ENCODE measurements at places on chromosomes 4 and X.

- no peak for DNase-seq
Observed at GRCh38 chr4:13794819-13795565, 167.5 kb upstream of the BOD1L1 start.

DNA sequence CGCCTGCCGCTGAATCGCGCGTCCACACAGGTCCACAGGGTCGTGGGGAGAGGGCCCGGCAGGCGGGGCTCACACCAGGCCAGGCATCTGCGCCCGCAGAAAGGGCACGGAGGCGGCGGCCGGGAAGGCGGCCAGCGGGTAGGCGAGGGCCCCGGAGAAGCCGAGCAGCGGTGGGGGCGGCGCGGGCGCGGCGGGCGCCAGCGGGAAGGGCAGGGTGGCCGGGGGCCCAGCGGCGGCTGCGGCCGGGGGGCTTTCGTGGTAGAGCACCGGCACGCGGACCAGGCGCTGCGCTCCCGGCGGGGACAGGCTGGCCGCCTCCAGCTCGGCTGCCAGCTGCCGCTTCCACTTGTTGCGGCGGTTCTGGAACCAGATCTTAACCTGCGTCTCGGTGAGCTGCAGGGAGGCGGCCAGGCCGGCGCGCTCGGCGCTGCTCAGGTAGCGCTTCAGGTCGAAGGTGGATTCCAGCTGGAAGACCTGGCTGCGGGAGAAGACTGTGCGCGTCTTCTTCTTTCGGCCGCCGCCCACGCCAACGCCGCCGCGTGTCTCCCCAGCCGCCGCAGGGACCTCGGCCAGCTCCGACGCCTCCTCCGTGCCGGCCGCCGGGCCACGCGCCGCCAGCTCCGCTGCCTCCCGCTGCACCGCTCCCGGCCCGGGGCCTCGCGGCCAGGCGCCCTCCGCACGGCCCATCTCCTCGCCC is 3.9 kb downstream of the HMX1 start:
- DNase-seq = no peak

- no peak for DNase-seq
Observed at GRCh38 chr4:172256820-172257219, 443.6 kb downstream of the GALNTL6 start.

- DNase-seq = no peak
Observed at GRCh38 chrX:132409780-132410556, 78.9 kb downstream of the MBNL3 start.

GRCh38 chr4:70583952-70584834 is 7.9 kb upstream of the AMBN start:
- no peak for DNase-seq

DNA sequence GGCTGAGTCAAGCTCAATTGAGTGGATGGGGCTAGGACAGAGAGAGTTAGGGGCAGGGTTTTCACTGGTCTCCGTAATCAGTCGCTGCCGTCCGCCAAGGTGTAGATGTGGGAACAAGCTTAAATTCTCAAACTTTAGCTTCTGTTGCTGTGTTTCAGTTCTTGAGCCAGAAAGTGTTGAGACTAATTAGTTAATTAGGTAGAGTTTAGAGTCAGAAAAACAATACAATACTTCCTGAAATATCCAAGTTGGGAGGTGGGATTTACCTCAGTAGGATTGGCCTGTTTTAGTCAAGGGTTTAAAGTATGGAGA is 1.1 kb upstream of the UBE2D3 start:
- DNase-seq = no peak

GRCh38 chrX:13346646-13347045 is 26.8 kb upstream of the ATXN3L start:
- DNase-seq = no peak

DNA sequence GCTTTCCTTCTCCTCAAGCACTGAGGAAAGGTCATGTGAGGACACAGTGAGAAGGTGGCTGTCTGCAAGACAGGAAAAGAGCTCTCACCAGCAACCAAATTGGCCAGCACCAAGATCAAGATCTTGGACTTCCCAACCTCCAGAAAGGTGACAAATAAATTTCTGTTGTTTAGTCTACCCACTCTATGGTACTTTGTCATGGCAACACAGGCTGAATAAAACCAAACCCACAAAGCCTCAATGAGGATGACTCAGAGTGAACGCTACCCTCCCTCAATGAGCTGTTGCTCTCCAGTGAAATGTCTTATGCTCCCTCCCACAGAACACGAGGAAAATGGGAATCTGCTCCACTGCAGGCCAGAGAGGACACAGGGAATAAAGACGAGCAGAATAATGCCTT is 244.1 kb downstream of the RAB28 start:
- no peak for DNase-seq

DNA sequence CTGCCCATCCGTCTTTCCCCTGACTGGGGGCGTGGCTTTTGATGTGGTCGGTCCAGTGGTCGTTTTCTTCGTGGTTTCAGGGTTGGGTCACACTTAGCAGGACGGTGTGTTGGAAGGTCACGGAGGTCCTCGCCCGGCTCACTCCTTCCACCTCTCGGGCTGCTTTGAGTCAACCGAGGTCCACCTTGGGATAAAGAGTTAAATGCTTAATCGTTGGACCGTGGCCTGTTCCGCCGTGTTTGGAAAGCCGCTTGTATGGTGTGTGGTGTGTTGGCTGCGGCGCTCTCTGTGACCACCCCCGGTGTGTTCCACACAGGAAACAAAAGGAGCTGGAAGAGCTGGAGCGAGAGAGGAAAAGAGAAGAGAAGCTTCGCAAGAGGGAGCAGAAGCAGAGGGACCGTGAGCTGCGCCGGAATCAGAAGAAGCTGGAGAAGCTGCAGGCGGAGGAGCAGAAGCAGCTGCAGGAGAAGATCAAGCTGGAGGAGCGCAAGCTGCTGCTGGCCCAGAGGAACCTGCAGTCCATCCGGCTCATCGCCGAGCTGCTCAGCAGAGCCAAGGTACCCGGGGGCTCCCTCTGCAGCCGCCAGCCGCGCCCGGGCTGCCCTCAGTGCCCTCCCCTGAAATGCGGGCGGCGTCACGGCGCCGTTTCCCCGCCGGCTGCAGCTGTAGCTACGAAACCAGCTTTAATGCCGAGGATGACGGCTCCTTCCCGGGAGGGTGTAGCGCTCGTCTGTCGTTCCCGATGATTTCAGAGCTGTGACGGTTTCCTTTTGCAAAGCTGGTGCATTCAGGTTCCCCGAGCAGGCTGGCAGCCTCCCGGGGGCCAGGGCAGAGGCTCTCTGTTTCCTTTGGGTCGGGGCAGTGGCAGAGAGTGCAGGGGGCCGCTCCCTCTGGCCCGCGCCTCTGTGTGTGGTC is 7.7 kb downstream of the AKAP17A start:
- DNase-seq = peak; percentile 15

DNA sequence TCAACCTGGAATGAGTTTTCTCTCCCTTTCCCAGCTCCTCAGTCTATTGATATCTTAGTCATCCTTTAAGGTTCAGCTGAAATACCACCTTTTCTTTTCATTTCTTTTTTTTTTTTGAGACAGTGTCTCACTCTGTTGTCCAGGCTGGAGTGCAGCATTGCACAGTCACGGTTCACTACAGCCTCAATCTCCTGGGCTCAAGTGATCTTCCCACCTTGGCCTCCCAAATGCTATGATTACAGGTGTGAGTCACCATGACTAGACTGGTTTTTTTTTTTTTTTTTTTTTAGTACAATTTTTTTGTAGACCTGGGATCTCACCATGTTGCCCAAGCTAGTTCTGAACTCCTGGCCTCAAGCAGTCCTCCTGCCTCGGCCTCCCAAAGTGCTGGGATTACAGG is 28.9 kb downstream of the AFF1 start:
- DNase-seq = no peak

- DNase-seq = no peak
Observed at GRCh38 chr4:99857307-99857706, 36.9 kb downstream of the LAMTOR3 start.

DNA sequence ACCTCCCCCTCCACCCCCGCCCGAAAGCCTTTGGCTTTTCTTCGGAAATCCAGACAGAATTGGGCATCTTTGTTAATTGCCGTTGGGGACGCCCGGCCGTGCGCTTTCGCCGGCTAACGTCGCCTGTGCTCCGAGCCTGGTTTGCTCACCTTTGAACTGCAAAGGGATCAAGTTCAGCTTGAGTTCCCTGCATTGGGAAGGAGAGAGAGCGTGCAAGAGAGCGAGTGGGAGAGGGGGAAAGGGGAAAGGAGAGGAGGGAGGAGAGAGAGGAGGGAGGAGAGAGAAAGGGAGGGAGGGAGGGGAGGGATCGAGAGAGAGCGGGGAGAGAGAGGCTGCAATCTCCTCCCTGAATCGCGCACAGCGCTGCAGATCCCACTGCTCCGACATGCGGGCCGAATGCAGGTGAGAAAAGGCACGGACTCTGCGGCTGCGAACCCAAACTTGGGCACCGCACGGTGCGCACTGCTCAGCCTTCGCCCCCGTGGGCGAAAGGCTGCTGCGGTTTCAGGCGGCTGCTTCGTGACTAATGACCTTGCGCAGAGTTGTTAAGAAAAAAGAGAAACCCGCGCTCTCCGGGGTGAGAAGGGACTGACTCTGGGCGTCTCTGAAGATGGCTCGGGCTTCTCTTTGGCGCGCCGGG is at the start of gene PCDH7:
Gene PCDH7, plus strand, starts transcription at position 349 of the 640 bp plus-strand sequence. CDS start 1,054 bp downstream, outside the sequence.
- DNase-seq = no peak

GRCh38 chr4:81622028-81622427 is 150.3 kb upstream of the RASGEF1B start:
- DNase-seq = no peak

- DNase-seq = no peak
Observed at GRCh38 chr4:139743027-139743426, 77.4 kb downstream of the MGST2 start.

DNA sequence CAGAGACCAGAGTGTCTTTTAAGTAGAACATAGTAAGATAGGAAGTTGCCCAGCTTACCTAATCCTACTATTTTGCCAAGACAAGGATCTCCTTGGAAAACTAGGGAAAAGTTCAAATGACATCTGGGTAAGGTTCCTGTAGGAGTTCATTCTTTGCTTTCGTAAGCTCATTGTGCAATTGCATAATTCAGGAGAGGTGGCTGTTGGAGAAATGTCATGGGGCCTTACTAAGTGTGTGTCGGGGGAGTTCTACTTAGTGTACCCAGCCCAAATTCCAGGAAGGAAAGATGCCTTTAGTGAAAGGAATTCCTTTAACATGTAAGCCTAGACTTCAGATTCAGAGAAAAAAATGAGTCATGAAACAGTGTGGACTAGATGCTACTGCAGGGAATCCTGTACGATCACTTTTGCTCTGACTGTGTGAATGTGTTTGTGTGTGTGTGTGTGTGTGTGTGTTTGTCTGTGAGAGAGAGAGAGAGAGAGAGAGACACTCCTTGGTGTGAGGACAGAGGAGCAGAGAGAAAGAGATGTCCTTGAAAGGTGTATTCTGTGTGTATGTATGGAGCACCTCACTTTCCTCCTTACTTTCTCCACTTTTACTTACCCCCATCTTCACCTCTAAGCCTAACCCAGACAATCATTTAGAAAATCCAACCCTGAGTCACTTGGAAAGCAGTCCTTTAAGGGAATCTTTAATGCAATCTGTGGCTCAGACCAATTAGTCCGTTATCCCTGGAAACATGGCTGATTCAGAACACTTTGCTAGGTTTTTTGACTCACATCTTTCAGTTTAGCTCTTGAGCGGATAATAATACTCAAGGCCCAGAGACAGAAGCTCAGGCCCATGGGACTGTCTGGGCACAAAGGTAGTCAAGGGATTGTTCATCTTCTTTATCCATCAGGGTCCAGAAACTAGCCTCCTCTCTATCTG is 114.5 kb upstream of the ACSL4 start:
- no peak for DNase-seq

GRCh38 chrX:39442332-39442731 is 641.1 kb downstream of the MID1IP1 start:
- DNase-seq = no peak

- no peak for DNase-seq
Observed at GRCh38 chr4:127856196-127856812, 24.4 kb upstream of the PLK4 start.

GRCh38 chr4:183333202-183333601 is 11.0 kb upstream of the CLDN24 start:
- no peak for DNase-seq

- no peak for DNase-seq
Observed at GRCh38 chr4:150039274-150040127, 38.7 kb upstream of the DCLK2 start.

DNA sequence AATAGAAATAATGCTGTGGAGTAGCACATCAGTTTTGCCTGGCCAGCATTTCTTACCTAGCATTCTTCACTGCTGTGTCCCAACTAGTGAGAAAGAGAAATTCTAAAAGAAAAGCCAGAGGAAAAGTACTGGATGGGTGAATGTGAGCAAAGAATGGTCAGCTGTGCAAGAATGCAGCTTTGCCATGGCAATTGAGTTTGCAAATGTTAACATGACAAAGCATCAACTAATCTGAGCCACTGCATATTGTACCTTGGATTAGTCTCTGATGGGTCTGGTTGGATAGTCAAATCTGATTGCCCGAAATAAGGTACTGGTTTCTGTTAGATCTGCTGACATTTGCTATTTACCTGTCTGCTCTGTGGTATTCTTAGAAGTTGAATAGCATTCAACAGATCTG is 38.7 kb downstream of the ADD1 start:
- DNase-seq = no peak

- DNase-seq = no peak
Observed at GRCh38 chr4:87633243-87633642, 16.8 kb upstream of the DMP1 start.

- no peak for DNase-seq
Observed at GRCh38 chr4:101977076-101977475, 186.5 kb downstream of the BANK1 start.

- DNase-seq = no peak
Observed at GRCh38 chrX:39196192-39197102, 395.2 kb downstream of the MID1IP1 start.

- no peak for DNase-seq
Observed at GRCh38 chr4:11073621-11074051, 355.1 kb downstream of the HS3ST1 start.

- no peak for DNase-seq
Observed at GRCh38 chr4:182876427-182876826, 40.8 kb downstream of the DCTD start.

- DNase-seq = peak; percentile 63
Observed at GRCh38 chrX:129769467-129770154, 10.1 kb upstream of the SASH3 start.

DNA sequence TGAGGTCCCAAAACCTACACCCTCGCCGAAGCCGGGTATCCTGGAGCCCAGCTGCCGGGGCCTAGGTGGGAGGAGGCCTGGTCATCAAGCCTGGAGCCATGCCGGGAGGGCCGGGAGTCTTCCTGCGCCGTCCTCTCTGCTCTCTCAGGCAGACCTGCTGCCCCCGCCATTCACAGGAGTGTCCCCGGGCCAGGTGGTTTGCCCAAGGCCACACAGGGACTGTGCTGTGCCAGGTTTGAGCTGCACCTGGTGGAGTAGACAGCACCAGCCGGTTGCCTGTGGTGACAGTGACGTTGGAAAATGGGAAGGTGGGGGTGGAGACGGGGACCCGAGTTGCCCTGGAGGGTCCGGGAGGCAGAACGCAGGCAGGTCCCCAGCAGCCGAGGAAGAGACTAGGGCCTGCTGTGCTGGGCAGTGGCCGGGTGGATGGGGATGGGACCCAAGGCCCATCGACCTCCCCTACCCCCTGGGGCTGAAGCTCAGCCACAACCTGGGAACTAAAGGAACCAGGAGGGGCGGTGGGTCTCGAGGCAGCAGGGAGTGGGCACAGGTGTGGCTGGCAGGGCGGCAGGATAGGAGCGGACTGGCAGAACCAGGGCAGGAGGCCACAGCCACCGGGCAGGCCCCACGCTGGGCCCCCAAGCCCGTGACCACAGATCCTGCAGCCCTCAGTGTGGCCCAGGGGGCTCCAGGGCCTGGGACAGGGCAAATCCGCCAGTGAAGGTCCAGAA is 9.5 kb downstream of the DOK7 start:
- no peak for DNase-seq

- no peak for DNase-seq
Observed at GRCh38 chrX:122113376-122113775, 1066.0 kb downstream of the GLUD2 start.

All from activated T-cell treated with anti-CD3 and anti-CD28 coated beads, Interleukin-2, amount 50 U/mL, for 1 hour (primary cell).